ENCODE measurements at places on chromosomes 13 and 19. TPM values are rescaled to one million over a fixed set of nuclear protein-coding genes. Genes with fewer than 3 reads are reported as not detected.

The POSTN gene
- 145 TPM for total RNA-seq

The NKG7 gene
- total RNA-seq = 4.4 TPM

The GPR12 gene
- not detected for total RNA-seq

- no peak for DNase-seq
Measured at GRCh38 chr19:13441810-13442512, 64.3 kb downstream of the CACNA1A start.

GRCh38 chr19:48968179-48968661 lies 3.1 kb downstream of the FTL start:
- no peak for DNase-seq

Data from thoracic aorta (tissue), 2 donors.